ENCODE measurements at places on chromosomes 11 and 22.
A peak's percentile ranks its signal among the peaks of the same experiment; 100 is the strongest.

- DNase-seq, result no peak
These were observed 107.0 kb downstream of the MSANTD4 start for GRCh38 chr11:105915021-105915420.

GRCh38 chr11:133928628-133929059 is 28.1 kb downstream of the IGSF9B start:
- DNase-seq, result no peak

GRCh38 chr22:49676230-49676629 is 151.4 kb downstream of the BRD1 start:
- DNase-seq, result no peak

- DNase-seq, result no peak
These were observed 109.3 kb downstream of the DDX10 start for GRCh38 chr11:108774037-108774730.

GRCh38 chr11:87459351-87459750 is 421.6 kb downstream of the TMEM135 start:
- DNase-seq, result no peak

DNA sequence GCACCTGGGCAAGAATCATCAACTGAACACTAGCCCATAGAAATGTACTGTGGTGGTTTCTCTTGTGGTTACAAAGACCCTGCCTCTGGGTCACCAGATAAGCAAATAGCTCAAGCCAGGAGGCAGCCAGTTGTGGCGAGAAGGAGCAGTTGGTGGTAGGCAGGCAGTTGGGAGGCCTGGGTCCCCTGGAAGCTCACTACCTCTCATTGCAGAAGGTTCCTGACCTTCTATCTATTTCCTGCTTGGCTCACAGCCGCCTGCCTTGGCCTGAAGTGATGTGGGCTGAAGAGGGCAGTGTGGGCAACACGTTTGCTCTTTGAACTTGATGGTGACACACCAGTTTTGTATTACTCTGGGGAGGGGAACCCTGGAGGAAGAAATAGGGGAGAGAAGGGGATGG is 34.7 kb downstream of the NECTIN1 start:
- DNase-seq, result no peak

GRCh38 chr11:1310772-1311468 is 1.5 kb upstream of the TOLLIP start:
- DNase-seq, result no peak

DNA sequence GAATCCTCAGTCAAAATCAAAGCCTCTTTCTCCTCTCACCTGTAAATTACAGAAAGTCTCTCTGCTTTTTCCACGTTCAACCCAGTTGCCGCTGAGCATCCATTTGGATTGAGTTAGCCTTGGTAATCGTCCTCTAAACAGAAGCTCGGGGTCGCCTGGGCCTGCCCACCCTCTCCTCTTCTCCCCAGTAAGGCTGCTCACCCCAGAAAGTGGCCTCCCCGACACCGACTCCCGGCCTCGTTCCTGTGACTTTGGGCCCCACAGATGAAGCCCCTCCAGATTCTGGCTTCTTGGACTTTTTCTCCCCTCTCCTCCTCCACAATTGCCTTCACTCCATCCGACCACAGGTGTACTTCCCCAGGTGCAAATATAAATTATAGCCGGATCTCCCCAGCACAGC is 1500.0 kb downstream of the BRD1 start:
- no peak for DNase-seq

- DNase-seq, result peak; percentile 70
These were observed 864.2 kb downstream of the FAM181B start for GRCh38 chr11:81869351-81870065.

GRCh38 chr22:27880778-27881394 is 38.2 kb downstream of the PITPNB start:
- no peak for DNase-seq

Data from activated T-helper 1 cell treated with anti-CD3 and anti-CD28 coated beads, Interleukin-2, amount 50 U/mL, for 16 hours (primary cell).